ENCODE measurements at places on chromosomes 16 and 17.

GRCh38 chr17:33038740-33039139 is 47.1 kb downstream of the SPACA3 start:
- no peak for DNase-seq

DNA sequence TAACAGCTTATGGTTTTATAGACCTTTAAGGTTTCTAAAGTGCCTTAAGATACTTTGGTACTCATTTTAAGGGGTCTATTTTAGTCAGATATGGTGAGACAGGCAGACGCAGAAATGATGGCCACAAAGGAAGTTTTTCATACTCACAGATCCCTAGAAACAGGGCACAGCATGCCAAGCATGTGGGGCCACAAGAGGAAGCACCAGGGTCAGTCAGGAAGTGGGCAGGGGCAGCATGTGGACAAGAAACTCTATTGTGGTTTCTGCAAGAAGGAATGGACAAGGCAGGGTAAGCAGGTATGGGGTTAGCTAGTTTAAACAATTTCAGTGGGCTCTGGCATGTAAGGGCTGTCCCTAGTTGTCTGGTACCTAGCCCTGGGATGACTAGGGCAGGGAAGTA is 8.5 kb downstream of the EFCAB3 start:
- DNase-seq: no peak

GRCh38 chr17:77842528-77843147 is 115.9 kb upstream of the TNRC6C start:
- DNase-seq: no peak

- no peak for DNase-seq
Observed at GRCh38 chr17:9183306-9183705, 162.0 kb downstream of the NTN1 start.

Measured in activated naive CD4-positive, alpha-beta T cell (primary cell).